ENCODE measurements at places on chromosomes 1 and 21. TPM values are rescaled to one million over a fixed set of nuclear protein-coding genes. Genes with fewer than 3 reads are reported as not detected.

The PPM1J gene
- 0.13 TPM for total RNA-seq

DNA sequence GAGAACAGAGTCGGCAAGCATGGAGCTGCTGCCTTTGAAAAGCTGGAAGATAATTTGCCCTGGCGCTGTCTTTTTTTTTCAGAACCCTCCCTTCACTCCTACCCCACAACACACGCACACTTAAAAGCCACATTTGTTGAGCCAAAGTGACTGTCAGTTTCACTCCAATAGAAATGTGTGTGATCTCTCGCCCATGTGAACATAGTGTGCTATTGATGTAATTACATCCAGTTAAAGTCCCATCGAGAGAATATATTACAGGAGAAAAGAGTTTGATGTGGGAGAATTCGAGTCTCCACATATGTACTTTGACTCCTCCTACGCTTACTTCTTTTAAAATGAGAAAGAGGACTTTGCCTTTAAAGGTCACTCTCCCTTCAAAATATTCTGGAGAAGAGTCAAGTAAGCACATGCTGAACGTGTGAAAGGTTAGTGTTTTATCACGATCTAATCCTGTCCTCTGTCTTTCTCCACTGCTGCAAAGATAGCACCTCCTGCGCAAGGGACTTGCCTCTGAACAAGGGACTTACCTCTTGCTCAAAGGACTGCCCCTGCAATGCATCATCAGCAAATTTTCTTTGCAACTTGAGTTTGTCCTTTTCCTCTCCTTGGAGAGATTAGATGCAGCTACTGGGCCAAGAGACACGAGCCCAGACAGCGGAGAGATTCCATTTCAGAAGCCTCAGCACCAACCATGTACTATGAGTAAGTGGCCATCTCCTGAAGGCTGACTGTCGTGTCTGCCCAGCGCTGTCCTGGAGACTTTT is 613.9 kb downstream of the PTPRU start:
- no peak for DNase-seq
- no peaks in the 10 kb centered on the region for H3K4me1 ChIP-seq
- H3K4me3 ChIP-seq = no peak overlapping the region
- H3K36me3 ChIP-seq = no peaks in the 10 kb centered on the region

DNA sequence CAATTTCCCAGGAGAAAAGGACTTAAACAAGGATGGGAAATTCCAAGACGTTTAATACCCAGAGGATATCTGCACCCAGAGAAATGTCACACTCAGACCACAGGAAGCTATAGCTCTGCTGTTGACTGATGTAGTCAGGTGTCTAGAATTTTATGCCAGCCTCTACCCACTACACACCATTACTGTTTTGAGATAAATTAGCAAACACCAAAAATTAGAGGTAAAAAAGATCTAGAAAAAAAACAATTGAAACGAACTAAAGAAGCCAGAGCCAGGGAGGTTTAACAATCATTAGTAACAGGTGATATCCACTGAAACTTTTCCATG is 519.9 kb downstream of the SMYD3 start:
- peak overlapping the region; percentile 45 for H3K4me3 ChIP-seq
- peaks cover 22% of the 10 kb centered on the region for H3K4me1 ChIP-seq
- H3K36me3 ChIP-seq = no peaks in the 10 kb centered on the region
- no peaks in the 10 kb centered on the region for H3K27me3 ChIP-seq
- H3K27ac ChIP-seq = peak overlapping the region; percentile 70

DNA sequence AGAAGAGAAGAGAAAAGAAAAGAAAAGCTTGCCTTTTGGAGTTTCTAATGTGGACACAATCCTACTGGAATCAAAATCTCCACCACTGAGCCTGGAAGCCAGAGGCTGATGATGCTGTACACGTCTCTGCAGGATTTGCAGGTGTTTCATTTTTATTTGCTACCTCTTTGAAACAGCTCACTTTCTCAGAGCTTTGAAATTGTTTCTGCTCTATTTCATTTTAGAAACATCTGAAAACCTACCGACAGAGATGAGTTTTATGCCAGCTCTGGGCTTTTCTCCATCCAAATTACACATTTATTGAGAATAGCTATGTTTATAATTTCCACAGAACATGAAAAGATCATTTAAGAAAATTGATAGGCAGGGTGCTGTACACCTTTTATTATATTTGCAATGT is 46.2 kb downstream of the URB2 start:
- no peaks in the 10 kb centered on the region for H3K27me3 ChIP-seq
- no peak for DNase-seq
- H3K4me3 ChIP-seq = no peak overlapping the region
- no peaks in the 10 kb centered on the region for H3K4me1 ChIP-seq

DNA sequence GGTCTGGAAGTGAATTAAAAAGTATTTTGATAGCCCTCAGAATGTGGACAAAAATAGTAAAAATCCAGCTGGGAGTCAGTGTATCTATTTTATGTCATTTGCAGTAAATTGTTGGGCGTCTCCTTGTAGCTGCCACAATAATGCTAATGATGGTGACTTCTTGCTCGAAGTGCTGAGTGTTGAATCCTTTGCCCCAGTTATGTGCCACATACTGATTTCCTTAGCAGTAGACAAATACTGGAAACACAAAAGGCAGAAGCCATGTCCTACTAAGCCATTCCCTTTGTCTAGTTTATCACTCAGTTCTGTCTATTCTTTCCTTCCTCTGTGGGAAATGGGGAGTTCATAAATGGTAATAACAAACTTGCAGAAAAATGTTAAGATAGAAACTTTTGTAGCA is 70.7 kb upstream of the CXADR start:
- H3K36me3 ChIP-seq = no peaks in the 10 kb centered on the region
- DNase-seq = no peak
- no peak overlapping the region for H3K4me3 ChIP-seq
- H3K27me3 ChIP-seq = no peaks in the 10 kb centered on the region
- no peak overlapping the region for H3K27ac ChIP-seq
